ENCODE measurements at places on chromosomes 13 and 19.

DNA sequence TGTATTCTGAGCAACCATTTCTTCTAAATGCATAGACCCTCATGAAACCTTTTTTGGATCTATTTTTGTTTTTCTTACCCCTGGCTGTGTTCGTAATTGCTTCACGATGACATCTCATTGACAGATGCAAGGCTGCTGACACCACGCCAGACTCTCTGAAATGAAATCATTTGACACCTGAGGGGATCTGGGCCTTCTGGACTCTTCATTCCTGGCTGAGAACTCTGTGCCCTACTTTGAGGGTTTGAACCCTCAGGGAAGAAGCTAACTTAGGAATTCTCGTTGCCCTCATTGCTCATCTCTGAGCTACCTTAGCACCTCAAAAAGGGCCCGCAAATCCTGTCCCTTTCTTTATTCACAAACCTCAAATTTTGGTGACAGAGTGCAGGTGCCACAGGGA is 40.5 kb upstream of the NBEA start:
- no peak for DNase-seq

GRCh38 chr19:52688335-52688734 is 46.5 kb downstream of the ZNF611 start:
- no peak for DNase-seq

DNA sequence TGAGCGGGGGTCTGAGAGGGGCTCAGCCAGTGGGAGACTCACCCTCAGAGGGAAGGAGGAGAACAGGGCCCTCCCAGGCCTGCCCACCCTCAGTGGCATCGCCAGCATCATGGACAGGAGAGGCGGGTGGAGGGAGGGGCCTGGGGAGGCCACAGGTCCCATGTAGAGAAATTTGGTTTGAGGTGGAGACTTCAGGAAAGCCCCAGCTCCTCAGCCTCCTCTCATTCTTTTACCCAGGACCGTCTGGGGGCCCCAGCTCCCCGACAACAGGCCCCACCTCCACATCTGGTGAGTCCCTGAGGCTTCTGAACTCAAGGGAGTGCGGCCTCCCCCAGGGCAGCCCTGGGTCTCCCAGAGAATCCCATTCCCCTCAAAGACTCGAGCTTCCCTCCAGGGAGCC is 3.1 kb downstream of the LILRB1 start:
- DNase-seq, result no peak

DNA sequence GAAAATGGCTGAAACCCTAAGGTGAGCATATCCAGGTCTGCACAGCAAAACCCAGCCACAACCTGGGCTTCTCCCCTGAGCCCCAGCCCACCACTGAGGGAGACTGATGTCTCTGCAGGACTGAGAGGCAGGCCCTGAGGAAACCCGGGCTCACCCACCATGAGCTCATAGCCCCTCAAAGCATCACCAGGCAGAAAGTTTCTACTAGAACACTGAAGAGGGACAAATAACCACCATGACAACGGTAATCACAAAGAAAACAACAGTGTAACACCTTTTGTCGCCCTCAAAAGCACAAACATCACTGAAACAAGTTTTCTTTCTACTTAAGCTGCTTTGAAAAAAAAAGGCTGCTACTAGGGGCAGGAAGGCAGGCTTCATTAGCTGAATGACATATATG is 29.8 kb downstream of the TSHZ3 start:
- DNase-seq, result no peak

All from pons (tissue), 1 donor.